ENCODE measurements at places on chromosomes 1 and 21.
A peak's percentile ranks its signal among the peaks of the same experiment; 100 is the strongest.

DNA sequence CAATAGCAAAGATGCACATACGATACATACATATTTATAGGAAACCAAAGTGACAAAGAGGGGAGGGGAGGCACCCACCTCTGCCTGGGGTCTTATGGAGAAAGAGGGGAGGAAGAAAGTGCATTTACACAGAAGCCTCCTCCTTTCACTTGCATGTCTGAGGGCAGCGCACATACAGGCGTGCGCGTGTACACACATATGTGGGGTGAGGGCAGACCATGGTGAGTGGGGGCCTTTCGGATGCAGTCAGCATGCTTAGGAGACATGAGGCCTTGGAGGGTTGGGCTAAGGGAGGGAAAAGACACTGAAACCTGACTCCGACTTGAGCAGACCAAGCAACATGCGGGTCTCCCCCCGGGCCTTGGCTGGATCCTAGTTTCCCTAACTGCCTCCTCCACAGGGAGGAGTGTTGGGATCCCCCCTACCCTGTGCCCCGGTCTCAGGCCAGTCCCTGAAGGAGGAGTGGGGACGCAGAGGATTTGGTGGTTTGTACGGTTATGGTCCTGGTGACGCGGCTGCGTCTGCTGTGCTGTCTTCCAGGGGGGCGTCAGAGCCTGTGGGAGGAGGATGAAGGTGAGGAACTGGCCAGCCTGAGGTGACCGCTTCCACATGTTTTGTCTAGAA lies 15.2 kb downstream of the LRRC71 start:
- DNase-seq, result no peak

DNA sequence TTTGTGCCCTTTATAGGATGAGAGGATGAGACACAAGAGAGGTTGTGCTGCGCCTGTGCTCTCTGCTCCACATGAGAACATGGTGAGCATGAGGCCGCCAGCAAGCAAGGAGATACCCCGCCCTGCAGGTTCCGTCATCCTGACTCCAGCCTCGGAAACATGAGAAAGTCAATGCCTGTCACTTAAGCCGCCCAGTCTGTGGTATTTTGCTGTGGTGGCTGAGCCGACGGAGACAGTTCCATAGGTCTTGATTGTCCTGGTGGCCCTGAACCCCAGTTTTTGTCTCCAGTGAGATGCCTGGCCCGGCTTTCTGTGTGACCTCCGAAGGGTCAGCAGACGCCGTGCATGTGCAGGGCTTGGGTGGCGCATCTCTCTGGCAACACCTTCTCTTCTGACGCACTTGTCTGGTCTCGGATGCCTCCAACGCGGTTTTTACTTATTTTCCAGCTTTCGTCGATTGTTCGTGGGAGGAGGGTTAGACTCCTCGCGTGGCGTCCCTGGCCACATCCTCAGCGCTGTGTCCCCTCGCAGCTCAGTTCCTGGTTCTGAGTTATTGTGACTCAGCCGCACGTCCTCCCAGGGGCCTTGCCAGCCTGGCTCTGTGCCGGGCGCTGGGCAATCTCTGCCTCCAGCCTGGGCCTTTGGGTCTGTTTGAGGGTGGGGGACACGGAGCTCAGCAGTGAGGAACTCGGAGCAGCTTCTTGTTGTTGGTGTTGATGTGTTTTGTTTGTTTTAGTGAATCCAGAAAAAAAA lies 70.0 kb downstream of the FAAP20 start:
- no peak for DNase-seq

DNA sequence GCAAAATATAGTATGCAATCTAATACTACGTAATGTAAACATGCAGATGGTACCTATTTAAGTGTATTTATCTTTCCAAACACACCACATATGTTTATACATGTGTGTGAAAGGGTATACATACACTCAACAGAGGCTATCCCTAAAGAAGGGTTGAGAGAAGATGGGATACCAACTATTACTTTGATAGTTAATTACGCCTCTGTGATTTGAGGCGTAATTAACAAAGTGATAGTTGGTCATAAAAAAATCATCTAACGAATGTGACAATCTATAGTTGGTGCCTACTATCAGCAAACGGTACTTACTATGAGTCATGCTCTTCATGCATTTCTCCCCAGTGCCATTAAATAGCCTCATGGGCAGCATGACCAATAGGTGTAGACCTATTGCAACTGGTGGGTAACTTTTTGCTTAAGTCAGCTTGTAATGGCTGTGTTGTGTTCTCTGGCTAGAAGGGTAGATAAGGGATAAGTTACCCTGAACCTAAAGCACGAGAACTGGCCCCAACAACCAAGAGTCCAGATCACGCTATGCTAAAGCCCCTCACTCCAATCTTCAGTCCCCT lies 15.3 kb downstream of the RCAN1 start:
- no peak for DNase-seq

GRCh38 chr1:162272419-162272818 lies 104.2 kb downstream of the SPATA46 start:
- DNase-seq, result no peak

DNA sequence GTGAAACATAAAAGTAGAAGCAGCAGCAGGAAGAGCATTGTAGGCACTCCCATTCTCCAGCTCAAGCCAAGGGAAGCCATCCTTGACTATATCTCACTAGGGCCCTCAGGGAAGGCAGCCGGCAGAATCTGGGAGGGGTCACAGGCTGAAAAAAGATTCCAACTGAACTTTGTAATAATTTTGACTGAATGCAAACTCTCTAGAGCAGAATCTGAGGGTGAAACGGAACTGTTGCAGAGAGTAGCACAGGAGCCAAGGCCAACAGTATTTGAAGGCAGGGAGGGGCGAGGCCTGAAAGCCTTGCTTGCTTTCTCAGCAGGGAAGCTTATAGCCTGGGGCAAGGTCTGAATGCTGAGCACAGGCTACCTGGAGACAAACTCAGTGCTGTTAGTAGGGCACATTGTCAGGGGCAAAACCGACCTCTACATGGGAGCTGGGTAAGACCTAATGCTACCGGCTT lies 180.6 kb downstream of the COL24A1 start:
- DNase-seq, result no peak

DNA sequence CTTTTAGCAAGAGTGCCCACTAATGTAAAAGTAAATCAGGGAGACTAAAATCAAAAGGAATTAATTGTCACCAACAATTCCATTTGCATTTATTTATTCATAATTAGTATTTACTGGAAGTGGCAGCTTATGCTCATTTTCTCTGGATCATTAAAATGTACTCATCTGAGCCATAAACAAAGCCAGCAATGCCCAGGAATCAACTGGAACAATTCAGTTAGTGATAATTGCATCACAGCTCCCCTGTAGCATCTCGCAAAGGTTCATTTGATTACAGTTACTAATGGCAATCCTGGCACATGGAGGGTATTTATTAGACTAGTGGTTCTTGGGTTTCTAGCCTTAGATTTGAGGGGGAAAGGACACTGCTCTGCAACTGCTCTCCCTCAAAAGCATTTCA lies 92.7 kb upstream of the C1orf21 start:
- no peak for DNase-seq

DNA sequence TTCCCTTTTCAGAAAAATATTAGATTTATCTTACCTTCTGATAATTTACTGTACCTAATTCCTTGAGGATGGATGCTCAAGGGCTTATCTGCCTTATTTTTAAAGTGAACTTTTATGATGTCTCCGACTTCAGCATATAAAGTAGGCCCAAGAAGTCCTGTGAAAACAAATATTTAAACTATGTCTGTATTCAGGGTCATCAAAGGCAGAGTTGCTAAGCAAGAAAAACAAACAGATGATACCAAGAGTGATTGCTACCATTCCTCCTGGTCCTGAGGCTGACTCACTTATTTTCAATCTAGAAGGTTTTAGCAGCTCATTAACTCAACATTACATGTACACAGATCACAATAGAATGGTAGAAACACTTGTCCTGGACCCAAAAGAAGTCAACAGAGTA lies 14.1 kb downstream of the F5 start:
- no peak for DNase-seq

DNA sequence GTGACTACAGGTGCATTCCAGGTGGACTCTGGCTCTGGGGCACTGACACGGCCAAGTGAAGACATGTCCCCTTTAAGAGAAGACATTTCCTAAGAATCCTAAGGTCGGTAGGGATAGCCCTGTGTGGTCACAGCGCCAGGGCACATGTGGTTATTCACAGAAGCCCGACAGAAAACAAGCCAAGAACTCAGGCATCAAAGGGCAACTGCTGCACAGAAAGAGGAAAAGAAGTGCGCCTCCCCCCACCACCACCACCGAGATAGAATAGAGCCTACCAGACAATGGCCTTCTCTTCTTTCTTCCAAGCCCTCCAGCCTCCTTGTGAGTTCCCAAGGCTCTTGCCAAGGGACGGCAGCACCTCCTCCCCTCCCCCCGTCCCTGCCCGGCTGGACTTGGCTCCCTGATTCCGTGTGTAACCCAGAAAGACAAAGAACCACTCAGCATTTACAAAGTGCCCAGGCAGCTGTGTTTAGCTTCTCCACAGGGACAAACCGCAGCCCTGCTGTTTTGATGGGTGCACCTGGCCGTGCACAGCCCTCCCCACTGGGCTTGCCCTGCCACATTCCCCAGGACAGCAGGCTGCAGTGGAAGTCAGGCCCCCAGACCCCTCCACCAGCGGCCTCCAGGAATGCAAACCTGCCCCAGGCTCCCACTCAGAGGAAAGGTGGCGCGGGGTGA lies 30.2 kb downstream of the TMPRSS2 start:
- DNase-seq, result no peak

GRCh38 chr1:28441674-28442073 lies 64.2 kb upstream of the RCC1 start:
- no peak for DNase-seq

- no peak for DNase-seq
Observed at GRCh38 chr21:31629972-31630711, 29.4 kb upstream of the SOD1 start.

GRCh38 chr1:89466307-89466930 lies 58.2 kb upstream of the LRRC8B start:
- no peak for DNase-seq

- peak; percentile 87 for DNase-seq
Observed at GRCh38 chr1:155084722-155085503, 6.3 kb downstream of the EFNA3 start.

DNA sequence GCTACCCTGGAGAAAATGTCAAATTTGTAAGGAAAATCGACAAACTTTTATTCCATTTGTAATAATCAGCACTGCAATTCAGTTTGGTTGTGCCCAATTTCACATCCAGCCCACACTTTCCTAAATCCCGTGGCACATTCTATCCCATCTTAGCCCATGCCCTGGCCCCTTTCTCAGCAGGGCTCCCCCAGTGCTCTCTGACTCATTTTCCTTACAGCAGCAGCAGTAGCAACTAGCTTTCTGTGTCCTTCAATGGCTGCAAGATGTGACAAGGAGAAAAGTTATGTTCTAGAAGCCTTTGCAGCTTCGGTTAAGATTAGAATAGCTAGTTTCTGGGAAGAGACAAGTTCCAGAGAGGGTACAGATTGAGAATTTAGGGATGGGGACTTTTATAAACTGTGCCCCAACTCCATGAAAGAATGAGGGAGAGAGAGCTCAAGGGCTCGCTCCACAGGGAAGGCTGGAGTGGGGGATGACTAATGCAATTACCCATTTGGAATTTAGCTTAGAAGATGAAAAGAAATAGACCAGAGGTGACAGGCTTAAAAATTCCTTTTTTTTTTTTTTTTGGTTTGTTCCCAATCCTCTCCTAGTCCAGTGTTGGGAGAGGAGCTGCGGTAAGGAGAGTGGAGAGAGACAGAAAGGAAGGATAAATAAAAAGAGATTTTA lies 47.0 kb upstream of the POU2F1 start:
- no peak for DNase-seq

GRCh38 chr1:214234635-214235025 lies 46.3 kb upstream of the SMYD2 start:
- no peak for DNase-seq

- no peak for DNase-seq
Observed at GRCh38 chr21:46156678-46157077, 1.3 kb upstream of the FTCD start.

DNA sequence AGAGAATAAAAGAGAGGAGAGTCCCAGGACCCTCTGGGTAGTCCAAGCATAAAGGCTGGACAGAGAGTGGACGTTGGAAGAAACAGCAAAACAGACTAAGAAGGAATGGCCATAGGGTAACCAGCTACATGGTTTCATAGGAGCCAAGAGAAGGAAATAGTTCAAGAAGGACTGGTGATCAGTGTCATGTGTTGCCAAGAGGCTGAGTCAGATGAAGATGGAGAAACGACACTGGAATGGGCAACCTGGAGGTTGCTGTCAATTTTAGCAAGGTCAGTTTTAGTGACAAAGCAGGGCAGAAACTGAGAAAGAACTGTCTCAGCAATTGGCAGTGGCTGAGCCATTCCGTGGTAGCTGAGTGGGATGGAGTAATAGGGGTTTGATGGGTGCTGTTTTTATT lies 41.4 kb downstream of the HMGB4 start:
- DNase-seq, result no peak

GRCh38 chr1:234265861-234266260 lies 107.4 kb upstream of the COA6 start:
- DNase-seq, result no peak

DNA sequence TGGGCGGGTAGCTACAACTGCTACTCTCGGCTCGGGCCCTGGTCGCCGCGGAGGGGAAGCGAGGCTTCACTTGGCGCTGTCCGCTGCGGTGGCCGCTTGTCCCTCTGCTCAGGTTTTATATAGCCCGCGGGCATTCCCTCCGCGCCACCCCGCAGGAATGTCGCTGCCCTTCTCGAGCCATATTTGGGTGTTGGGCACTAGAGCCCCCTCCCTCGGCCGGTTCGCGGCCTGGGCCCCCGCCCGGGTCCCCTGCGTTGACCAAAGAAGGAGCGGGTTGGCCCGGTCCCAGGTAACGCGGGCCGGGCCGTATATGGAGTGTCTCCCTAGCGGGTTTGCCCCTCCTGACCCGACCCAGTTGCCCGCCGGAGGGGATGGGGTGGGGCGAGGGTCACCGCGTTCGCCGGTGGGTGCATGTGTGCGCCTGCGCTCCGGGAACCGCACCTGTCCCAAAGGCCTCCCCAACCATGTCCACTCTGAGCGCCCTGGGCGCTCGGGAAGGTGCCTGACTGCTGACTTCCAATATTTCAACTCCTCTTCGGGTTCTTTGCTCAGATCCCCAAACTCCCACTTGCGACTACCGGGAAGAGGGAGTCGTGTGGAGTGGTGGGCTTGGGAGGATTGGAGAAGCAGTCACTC lies at the start of gene ACTA1:
ACTA1 (minus strand) TSS at position 90 of the 636 bp plus-strand sequence. CDS start 979 bp downstream, outside the sequence.
- no peak for DNase-seq

GRCh38 chr1:207040181-207040533 lies 7.6 kb upstream of the C1orf116 start:
- DNase-seq, result no peak

DNA sequence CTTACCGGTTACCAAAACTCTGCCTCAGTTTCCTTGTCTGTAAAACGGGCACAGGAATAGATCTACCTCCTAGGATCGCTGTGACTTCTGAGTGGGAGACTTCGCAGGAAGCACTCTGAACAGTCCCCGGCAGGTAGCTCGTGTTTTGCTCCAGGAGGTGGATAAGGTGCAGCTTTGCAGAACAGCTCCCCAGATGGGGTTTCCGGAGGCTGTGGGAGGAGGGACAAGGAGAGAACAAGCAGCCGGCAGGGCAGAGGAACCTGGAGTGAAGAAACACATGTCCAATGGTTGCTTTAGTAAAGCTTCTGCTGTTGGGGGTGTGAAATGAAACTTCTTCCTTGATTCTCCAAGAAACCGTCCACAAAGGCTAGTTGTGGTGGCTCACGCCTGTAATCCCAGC lies 95.5 kb upstream of the TARDBP start:
- DNase-seq, result no peak

All from stimulated activated CD8-positive, alpha-beta memory T cell treated with anti-CD3 and anti-CD28 coated beads, Interleukin-12 subunit alpha, Interleukin-12 subunit beta, amount 100 ng/mL, for 4 hours (primary cell).